MV-4-11 (cell line): ENCODE measurements at places on chromosomes 7 and 10.

GRCh38 chr7:135745703-135746312 lies 2.8 kb downstream of the FAM180A start:
- DNase-seq, result no peak

DNA sequence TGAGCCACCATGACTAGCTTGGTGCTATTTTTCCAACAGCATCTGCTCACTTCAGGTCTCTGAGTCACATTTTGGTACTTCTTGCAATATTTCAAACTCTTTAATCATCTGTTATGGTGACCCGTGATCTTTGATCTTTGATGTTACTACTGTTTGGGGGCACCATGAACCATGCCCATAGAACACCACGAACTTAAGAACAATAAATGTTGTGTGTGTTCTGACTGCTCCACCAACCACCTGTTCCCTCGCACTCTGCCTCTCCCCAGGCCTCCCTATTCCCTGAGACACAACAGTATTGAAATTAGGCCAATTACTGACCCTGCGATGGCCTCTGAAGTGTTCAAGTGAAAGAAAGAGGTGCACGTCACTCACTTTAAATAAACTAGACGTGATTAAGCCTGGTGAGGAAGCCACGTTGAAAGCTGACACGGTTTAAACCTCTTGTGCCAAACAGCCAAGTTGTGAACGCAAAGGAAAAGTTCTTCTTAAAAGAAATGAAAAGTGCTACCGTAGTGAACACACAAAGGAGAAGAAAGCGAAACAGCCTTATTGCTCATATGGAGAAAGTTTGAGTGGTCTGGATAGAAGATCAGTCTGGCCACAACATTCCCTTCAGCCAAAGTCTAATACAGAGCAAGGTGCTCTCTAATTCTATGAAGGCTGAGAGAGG lies 27.2 kb upstream of the ATP6V0A4 start:
- DNase-seq, result no peak

- DNase-seq, result no peak
Measured at GRCh38 chr10:35213699-35214098, 87.1 kb downstream of the CREM start.

DNA sequence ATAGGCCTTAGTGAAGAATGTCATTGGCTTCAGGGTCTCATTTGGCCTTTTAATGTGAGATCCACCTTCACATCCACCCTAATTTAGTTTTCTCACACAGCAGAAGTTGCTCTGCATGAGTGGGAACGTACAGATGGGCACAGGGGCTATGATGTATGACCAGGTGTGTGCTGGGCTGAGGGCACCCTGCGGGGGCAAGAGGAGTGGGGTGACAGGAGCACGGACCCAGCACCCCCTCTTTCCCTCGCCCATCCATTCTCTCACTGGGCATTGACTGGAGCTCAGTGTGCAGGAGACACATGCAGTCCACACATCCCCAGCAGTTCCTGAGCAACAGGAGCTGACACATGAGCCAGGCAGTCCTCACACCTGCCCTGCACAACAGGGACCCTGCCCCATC lies 95.1 kb upstream of the PPP2R2D start:
- DNase-seq, result no peak

- DNase-seq, result no peak
Measured at GRCh38 chr10:128896963-128897362, 570.1 kb upstream of the MGMT start.

DNA sequence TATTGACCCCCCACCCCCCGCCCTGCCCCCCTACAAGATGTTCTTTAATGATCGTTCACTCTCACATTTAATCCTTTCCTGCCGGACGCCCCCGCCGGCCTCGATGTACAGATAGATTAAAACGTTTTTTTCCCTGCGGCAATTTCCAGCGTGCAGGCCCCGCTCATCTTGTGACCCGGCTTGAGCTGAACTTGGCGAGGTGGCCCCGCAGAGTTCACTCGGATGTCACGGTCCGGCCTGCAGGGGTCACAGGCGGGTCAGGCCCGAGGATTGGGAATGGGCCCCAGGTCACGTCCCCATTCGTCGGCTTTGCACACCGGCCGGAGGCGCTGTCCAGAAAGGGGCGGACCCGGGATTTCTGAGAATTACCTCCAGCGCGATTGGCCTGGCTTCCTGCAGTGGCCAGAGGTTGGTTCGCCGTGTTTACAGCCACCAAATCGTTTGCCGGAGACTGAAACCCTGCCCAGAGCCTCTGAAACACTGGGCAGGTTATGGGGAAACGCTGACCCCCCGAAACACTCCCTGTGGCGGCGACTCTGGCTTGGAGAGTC lies 1.9 kb upstream of the CYP26A1 start:
- no peak for DNase-seq

DNA sequence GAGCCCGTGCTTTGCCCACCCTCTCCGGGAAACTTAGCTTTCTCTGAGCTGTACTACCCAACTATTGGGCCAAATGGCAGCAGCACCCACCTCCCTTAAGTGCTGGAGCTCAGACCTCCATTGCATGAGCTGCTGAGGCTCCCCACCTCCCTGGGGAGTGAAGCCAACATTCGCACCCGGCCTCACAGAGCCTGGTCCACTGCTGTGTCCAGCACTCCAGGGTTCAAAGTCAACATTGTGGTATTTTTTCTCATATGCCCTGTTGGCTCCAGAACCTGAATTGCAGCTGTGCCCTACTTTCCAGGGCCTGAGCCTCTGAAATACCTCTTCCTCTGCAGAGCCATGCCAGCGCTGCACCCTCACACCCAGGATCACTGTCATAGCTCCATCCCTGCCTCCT lies 29.7 kb downstream of the ITGA8 start:
- no peak for DNase-seq

DNA sequence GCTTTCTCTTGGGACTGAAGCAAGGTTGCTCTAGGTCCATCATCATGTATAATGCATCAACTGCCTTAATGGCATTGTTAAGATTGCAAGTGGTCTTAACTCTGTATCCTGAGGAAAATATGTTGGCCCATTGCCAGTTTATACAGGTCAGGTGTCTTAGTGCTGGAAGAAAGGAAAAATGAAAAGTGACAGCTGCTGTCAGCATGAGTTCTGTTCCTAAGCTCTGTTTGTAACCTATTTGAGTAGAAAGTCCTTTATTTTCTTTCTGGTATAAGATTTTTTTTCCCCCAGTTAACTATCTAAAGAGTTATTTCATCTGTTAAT lies 127.2 kb downstream of the SRI start:
- no peak for DNase-seq

DNA sequence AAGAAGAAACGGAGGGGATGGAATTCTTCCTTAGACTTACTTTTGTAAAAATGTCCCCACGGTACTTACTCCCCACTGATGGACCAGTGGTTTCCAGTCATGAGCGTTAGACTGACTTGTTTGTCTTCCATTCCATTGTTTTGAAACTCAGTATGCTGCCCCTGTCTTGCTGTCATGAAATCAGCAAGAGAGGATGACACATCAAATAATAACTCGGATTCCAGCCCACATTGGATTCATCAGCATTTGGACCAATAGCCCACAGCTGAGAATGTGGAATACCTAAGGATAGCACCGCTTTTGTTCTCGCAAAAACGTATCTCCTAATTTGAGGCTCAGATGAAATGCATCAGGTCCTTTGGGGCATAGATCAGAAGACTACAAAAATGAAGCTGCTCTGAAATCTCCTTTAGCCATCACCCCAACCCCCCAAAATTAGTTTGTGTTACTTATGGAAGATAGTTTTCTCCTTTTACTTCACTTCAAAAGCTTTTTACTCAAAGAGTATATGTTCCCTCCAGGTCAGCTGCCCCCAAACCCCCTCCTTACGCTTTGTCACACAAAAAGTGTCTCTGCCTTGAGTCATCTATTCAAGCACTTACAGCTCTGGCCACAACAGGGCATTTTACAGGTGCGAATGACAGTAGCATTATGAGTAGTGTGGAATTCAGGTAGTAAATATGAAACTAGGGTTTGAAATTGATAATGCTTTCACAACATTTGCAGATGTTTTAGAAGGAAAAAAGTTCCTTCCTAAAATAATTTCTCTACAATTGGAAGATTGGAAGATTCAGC lies 158.7 kb upstream of the LANCL2 start:
- no peak for DNase-seq

- no peak for DNase-seq
Measured at GRCh38 chr10:119162452-119163092, 2.9 kb downstream of the SFXN4 start.

DNA sequence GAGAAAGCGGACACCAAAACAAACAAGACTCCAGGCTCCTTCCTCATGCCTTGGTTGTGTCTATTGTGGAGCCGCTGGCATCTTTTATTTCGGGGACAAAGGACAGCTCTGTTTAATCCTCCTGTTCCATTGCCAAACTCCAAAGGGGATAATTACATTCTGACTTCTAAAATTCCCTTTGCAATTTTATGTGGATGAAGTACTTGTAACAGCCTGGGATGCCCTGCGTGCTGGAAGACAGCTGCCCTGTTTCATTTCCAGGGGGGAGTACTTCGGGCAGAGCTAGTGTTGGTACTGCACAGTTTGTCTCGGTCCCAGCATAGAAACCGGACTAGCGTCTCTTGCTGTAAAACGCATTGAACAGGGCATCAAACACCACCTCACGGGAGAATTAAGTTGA lies 90.9 kb downstream of the BAMBI start:
- DNase-seq, result no peak

- no peak for DNase-seq
Measured at GRCh38 chr7:113562242-113562641, 356.6 kb downstream of the PPP1R3A start.

DNA sequence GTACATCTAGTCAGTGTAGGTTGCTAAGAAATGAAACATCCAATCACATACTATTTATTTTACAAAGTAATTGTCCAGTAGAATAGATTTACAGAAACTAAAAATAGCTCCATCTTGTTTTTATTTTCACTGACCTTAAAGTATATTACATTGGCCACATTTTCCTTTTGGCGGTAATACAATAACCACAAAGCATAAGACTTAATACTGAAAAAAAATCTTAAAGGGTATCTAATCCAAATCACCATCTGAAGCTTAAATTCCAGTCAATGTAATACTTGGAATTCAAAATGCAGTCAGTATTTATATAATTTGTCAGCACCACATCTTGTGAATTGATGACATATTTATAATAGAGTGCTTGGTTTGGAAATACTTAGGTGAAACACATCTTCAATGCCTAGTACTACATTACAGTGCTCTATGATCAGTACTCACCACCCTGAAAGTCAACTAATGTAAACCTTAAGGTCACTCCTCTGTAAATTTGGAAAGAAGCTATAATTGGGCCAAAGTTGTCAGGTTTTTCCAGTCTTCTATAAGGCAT lies 8.9 kb downstream of the ANKMY2 start:
- no peak for DNase-seq

DNA sequence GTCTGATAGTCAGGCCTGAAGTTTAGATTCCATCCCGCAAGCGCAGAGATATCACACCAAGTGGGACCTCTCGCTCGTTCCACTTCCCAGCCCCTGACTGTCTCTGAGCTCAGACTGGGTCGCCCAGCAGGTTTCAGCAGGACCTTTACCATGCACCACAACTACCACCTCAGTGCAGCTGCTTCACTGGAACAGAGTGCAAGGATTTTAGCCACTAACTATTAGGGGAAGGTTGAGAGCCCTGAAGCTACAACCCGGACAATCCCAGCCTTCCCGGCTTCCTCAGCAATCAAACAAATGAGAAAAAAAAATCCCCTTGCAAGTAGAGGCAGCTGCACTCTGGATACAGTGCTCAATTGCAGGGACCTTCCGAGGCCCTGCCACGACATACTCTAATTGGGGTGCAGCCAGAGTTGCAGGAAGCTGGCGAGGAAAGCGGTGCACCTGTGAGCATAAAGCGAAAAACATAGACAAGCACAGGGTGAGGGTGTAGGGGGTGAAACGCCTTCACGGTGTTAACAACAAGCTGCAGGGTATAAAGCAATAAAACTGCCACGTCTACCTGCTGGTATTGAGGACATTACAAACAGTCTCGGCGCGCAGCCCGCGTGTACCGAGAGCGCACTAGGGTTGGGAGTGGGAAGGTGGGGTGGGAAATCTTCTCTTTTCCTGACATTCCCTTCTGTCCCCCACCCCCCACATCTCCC lies 2.6 kb upstream of the DLX6 start:
- DNase-seq, result no peak

DNA sequence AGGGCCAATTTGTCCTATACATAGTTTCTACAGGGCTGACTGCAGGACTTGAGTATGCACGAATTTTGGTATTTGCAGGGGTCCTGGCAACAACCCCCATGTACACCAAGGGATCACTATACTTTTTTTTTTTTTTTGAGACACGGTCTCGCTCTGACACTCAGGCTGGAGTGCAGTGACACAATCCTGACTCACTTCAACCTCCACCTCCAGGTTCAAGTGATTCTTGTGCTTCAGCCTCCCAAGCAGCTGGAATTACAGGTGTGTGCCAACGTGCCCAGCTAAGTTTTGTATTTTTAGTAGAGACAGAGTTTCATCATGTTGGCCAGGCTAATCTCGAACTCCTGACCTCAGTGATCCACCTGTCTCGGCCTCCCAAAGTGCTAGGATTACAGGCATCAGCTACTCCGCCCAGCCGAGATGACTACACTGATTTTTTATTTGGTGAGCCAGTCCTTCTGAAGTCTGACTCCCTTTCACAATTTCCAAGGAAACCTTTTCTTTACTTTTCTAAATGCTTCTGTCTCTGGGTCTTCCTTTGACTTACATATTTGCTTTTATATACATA lies 19.8 kb downstream of the CFAP70 start:
- no peak for DNase-seq

DNA sequence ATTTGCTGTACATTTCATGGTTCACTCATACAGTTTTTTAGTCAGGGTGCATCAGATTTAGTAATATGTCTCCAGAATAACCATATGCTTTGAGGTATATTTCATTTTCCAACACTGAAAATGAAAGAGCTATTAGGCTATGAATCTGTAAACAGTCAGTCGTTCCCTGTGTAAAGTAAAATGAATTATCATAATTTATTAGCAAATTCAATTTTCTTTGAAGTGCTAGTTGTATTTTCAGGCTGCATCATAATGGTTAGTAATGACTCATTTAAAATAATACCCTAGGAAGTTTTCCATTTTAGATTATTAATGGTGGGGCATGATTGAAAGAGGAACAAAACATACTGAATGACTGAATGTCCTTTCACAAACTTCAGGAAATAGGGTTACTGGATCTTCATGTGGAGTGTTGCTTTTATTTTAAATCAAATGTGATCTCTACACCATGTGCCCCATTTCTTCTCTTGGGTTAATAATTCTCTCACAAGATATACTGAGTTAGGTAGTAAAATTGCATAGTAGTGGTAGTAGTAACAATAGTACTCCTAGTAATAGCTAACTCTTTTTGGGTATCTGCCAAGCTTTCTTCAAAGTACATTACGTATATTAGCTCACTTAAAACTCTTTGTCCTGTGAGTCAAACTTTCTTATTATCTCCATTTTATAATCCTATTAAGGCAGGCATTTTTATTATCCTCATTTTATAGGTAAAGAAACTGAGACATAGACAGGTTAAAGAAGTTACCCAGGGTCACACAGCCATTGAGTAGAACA lies 476.5 kb downstream of the SUGCT start:
- DNase-seq, result no peak
